ENCODE measurements at places on chromosomes 1 and 21.
A peak's percentile ranks its signal among the peaks of the same experiment; 100 is the strongest.

DNA sequence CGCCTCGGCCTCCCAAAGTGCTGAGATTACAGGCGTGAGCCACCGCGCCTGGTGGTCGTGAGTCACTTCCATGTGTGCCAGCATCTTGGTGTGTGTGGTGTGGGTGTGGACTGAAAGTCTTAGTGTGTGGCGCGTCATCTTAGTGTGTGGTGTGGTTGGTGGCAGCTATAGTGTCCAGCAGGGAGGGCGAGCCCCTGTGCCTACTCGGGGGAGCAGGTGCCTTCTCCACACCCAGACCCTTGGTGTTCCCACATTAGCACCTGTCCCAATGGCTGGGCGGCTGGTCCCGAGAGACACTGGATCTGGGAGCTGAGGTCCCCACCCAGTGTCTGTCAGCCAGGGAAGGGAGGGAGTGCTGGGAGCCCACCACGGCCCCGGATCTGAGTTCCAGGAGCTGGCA is 2.8 kb downstream of the SCNN1D start:
- no peak for DNase-seq

- DNase-seq, result no peak
These were observed 96.8 kb downstream of the XPR1 start for GRCh38 chr1:180728472-180729106.

GRCh38 chr1:82388679-82389078 is 587.9 kb downstream of the ADGRL2 start:
- DNase-seq, result no peak

DNA sequence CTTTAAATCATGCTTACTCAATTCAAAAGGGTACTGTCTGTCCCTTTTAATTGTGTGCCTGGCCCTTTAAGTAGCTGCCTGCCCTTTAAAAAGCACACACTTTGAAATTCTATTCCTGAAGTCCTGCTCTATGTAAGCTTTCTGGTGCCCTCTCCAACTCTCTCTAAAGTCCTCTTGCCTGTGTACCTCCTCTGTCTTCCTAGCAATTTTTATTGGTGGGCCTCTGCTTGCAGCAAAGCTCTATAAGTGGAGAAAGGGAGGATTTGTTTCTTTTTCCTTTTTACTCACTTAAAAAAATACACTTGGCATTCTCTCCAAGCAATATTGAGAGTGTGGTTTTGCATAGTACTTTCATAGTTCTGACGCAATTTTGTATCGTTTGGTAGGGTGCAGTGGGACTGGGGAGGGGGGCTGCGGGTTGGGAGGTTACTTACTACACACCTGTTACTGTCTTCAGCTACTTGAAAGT is 135.4 kb downstream of the LMO4 start:
- DNase-seq, result no peak

DNA sequence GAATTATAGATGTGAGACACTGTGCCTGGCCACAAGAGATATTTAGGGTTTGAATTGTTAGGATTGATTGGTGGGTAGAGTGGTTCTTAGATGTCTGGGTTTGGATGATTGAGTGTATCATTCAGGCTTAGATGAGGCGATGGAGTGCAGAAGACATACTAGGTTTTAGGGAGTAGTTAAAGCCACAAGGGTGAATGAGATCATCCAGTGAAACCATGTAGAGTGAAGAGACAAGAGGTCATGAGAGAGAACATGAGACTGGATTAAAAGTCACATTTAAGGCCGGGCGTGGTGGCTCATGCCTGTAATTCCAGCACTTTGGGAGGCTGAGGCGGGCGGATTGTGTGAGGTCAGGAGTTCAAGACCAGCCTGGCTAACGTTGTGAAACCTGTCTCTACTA is 37.2 kb downstream of the ZFYVE9 start:
- no peak for DNase-seq

GRCh38 chr1:90048043-90048442 is 53.1 kb downstream of the ZNF326 start:
- no peak for DNase-seq

- DNase-seq, result no peak
These were observed 3.9 kb downstream of the POFUT2 start for GRCh38 chr21:45283611-45284455.

GRCh38 chr1:201456499-201457309 is 12.3 kb downstream of the PHLDA3 start:
- DNase-seq, result no peak

DNA sequence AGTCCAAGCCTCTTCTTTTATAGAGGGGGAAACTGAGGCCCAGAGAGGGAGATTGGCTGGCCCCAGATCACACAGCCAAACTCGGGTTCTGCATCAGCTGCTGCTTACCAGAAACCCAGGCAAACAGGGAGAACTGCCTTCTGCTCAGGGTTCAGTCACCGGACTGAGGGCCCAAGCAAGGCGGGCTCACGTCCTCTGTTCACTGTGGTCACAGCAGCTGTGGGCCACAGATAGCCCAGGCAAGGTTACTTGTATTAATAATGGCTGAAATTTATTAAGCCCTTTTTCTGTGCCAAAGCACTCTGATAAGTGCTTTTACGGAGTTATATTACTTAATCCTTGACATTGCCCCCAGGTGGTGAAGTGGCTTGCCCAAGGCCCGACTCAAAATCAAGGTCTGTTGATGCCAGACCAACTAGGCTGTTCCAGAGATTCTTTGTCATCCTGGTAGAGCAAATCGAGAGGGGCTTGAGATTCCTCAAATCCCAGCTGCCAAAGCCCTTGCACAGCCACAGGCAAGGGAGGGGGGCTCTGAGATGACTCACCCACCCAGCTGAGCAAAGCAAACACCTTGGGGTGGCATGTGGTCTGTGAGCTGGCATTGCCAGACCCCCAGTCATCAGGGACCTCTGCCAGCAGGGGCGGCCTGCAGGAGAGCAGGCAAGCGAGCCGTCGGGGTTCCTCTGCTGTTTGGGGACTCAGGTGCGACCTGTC is 36.5 kb downstream of the EPHB2 start:
- DNase-seq, result no peak

- no peak for DNase-seq
These were observed 76.1 kb downstream of the SCCPDH start for GRCh38 chr1:246800356-246800755.

DNA sequence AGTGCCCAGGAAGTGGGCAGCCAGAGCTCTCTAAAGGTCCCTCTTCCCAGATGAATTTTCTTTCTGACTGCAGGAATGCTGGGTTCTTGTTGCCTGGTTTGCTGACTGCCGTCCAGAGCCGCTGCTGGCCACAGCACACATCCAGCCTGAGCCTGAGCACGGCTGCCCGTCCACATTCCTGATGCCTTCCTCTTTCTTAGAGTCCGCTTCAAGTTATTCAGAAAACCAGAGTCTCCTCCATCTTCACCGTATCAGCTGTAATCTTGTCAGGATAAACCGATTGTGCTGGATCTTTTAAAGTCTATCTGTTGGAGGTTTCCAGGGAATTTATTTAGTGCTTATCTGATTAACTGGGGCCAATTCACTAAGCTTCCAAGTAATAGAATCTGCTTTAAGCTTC is 84.8 kb upstream of the BCAR3 start:
- no peak for DNase-seq

DNA sequence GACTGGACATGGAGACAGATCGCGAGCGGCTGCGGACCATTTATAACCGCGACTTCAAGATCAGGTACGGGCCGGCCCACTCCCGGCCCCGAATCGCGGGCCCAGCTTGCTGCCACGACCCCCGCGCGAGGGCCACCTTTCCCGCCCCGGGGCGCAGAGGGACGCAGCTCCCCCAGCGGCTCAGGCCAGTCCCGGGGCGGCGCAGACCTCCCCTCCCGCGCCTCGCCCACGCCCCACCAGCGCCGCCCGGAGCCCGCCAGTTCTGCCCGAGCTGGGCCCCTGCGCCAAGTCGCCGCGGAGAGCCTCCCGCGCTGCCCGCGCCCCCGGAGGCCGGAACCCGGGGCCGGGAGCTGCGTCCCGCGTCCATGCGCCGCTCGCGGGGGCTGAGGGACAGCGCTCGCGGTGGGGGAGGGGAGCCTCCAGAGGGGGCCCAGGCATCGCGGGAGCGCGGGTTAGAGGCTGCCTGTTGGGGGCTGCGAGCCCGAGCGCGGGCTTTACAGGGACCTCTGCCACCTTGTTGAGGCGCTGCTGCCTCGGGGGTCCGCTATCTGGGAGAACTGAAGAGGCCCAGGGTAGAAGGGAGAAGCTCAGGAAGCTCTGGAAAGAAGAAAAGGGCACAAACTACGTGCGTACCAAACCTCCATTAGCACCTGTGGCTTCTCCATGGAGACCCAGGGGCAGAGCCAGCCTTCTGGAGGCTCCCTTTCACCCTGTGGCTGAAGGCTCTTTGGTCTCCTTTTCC is 698 bp downstream of the MOV10 start:
- DNase-seq, result peak; percentile 41

DNA sequence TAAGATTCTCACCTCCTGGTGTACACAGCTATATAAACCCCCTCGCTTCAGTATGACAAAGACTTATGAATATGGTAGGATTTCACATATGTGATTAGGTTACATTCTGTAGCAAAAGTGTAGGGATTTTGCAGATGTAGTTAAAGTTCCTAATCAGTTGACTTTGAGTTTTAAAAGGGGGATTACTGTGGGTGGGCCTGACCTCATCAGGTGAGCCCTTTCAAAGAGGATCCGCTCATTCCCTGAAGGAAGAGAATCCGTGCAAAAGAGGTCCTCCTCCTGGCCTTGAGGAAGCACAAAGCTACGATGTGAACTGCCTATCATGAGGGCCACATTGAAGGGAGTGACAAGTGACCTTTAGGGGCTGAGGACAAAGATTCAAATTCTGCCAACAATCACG is 30.6 kb upstream of the KAZN start:
- no peak for DNase-seq

DNA sequence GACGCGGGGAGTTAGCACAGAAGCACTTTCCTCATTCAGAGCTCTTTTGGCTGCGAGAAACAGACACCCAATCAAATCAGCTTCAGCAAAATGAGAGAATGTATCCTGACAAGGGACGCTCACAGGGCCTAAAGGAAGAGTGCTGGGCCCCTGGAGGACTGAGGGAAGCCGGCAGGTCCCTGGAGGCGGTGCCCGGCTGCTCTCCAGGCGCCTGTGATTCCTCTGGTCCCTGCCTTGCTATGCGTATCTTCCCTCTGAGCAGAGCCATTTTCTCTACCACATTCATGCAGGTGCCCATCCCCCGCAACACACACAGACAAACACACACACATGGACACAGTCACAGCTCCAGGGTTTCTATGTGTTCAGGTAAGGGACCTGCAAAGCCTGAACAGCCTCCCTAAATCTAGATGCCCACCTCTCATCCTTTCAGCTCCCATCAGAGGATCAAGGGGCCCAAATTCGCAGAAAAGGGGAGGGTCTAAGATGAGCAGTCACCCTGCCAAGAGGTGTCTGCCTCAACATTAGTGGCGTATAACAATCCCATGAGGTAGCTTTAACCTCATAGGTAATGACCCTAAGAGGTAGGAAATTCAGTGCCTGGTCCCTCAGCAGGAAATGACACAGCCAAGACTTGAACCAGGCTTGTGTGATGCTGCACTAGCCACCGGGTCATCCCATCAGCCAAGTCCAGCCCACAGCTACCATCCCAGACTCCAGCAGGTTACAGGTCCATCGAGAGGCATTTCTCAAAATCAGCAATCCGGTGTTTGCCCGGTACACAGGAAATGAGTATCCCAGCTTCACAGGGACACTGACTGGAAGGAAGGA is 29.0 kb downstream of the PTAFR start:
- DNase-seq, result no peak

GRCh38 chr1:80624682-80625081 is 1176.1 kb upstream of the ADGRL2 start:
- DNase-seq, result no peak

DNA sequence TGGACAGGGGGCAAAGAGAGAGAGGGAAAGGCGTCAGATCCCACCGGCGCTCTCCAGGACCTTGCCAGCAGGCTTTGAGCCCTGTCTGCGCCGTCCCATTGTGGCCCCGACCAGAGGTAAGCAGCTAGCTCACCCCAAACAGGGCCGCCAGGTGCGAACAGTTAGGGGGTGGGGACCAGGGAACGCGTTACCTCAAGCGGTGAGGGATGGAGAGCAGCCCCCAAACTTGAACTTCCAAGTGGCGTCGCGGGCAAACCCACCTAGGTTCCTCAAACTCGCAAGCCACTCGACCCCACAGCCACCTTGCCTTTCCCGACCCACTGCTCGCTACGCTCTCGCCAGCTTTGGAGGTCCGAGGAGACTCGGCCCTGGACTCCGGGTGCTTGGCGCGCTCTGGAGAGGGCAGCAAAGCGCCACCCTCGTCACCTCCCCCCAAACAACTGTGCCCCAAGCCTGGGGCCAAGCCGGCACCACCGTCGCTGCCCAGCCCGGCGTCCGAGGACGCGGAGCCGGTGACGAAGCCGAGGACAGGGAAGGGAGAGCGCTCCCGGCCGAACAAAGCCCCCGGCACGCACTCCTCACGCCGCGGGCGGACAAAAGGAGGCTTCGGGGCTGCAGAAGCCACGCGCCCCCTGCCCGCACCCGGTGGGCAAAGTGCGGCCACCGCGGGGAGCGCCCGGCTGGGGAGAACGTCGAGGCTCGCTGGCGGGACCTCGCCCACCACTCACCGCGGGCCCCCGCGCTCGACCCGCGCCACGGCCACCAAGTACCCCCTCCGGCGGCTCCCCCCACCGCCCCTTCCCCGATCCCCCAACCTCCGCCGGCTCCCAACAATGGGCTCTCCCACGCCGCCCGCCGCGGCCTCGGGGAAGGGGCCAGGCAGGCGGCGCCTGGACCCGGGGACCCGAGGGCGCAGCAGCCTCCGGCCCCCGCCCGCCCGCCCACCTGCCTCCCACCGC is 976 bp downstream of the SSBP3 start:
- DNase-seq, result no peak

DNA sequence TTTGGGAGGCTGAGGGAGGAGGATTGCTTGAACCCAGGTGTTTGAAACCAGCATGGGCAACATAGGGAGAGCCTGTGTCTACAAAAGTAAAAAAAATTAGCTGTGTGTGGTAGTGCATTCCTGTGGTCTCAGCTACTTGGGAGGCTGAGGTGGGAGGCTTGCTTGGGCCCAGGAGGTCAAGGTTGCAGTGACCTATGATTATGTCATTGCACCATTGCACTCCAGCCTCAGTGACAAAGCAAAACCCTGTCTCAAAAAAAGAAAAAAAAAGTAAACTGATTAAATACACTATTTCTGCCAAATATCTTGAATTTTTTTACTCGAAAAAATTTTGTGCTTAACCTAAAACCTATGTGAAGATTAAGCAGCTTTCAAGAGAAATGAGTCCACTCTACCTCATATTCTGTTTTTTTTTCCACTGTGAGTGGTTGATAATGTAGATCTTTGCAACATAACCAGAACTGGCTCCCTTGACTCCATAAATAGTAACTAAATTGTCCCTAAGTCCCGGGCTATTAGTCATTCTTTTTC is 19.4 kb upstream of the ZNF281 start:
- no peak for DNase-seq

Measured in activated CD4-positive, alpha-beta memory T cell treated with anti-CD3 and anti-CD28 coated beads, Interleukin-2, amount 10 ng/mL, durations not matched to agents 7 days and 5 days (primary cell).